Common myeloid progenitor, CD34-positive (primary cell): ENCODE measurements at places on chromosomes 12 and 14.

GRCh38 chr12:59646636-59647035, 50.8 kb downstream of the SLC16A7 start:
- DNase-seq = no peak

DNA sequence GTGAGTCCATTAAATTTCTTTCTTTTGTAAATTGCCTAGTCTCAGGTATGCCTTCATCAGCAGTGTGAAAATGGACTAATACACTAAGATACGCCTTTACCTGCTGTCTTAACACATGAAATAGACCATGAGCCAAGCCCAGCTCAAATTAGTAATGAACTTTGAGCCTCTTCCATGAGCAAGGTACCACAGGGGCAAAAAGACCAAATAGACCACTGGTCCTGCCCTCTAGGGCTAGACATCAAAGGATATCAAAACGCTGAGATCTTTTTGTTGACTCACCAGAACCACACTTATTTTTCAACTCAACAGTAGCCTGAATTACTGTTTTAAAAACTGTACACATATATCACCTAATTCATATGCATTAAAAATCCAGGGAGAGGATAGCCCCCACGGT, 137.5 kb upstream of the NOS1 start:
- DNase-seq = no peak

GRCh38 chr14:68928770-68929550, 50.1 kb downstream of the ACTN1 start:
- no peak for DNase-seq

GRCh38 chr12:1126091-1126490, 135.1 kb downstream of the ERC1 start:
- DNase-seq = no peak

DNA sequence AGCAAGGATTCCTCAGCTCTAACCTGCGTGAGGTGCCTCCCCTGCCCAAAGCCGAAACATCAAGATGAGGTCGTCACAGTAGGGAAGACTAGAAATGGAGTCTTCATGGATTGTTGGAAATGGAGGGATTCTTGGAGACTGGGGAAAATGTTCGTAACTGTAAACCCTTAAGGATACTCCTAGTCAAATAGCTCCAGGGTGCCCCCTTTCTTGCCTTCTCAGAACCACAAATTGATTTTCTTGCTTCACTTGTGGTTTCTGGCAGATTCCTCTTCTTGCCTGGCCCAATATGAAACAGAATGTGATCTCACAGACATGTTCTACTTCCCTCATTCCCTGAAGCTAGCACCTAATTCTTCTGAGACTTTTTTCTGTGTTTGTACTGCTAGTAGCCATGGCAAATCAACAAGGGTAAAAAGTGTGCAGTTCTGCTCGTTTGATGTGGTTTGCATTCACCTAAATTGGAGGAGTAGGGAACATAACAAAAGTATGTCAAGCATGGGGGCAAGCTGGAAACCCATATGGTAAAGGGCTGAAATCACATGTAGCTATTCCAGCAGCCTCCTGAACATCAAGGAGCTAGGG, 332.0 kb downstream of the PAWR start:
- peak; percentile 40 for DNase-seq
